Spinal cord (tissue), 10 donors: ENCODE measurements at places on chromosomes 13 and 19. TPM values are rescaled to one million over a fixed set of nuclear protein-coding genes. Genes with fewer than 3 reads are reported as not detected.

Gene TMEM272
- 1.1 TPM for total RNA-seq

- DNase-seq, result no peak
- peaks cover 61% of the 10 kb centered on the region for H3K4me1 ChIP-seq
- H3K36me3 ChIP-seq, result peaks cover 3% of the 10 kb centered on the region
- peak within 1 kb of the TSS; percentile 60 for H3K27ac ChIP-seq
- H3K4me3 ChIP-seq, result peak within 1 kb of the TSS; percentile 47
Observed at GRCh38 chr19:35143231-35143715, at the start of gene FXYD7. Gene FXYD7 (plus strand): TSS chr19:35143255. CDS start chr19:35143334, 79 bp downstream.

DNA sequence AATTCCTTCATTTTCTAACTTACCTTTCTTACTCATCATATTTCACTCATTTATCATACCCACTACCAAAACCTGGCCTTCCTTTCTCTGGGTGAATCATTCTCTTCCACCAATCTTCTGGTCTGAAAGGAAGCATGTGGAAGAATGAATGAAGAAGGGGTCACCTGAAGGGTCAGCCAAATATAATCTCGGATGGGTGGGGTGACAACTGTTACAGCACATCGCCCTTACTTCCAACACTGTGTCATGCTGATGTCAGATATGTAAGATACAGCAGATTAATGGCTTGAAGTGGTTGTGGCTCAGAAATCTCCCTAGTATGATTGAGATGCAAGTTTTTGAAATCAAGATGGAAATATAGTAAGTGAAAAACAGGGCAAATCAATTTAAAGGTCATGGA, 401.7 kb upstream of the HTR2A start:
- H3K27ac ChIP-seq, result no peak overlapping the region
- no peaks in the 10 kb centered on the region for H3K4me1 ChIP-seq
- no peak overlapping the region for H3K4me3 ChIP-seq
- no peaks in the 10 kb centered on the region for H3K27me3 ChIP-seq

Gene SLC15A1
- total RNA-seq, result 0.11 TPM

DNA sequence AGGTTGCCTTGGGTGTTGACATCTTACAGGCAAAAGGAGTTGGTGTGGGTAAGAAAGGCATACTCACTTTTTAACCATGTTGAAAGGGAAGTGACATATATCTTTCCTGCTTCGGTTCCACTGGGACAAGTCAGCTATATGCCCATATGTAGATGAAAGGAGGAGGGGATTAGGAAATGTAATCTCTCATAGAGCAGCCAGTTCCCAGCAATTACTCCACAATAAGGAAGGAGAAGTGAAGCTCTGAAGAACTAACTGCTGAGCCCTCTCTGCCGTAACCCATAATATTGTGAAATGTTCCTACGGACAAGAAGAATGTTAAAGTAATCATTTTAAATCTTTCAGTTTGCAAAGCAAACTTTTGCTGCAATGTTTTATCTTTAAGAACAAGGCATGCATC, 82.2 kb downstream of the EDNRB start:
- DNase-seq, result no peak
- H3K36me3 ChIP-seq, result no peaks in the 10 kb centered on the region
- H3K27ac ChIP-seq, result no peak overlapping the region
- H3K4me1 ChIP-seq, result no peaks in the 10 kb centered on the region

DNA sequence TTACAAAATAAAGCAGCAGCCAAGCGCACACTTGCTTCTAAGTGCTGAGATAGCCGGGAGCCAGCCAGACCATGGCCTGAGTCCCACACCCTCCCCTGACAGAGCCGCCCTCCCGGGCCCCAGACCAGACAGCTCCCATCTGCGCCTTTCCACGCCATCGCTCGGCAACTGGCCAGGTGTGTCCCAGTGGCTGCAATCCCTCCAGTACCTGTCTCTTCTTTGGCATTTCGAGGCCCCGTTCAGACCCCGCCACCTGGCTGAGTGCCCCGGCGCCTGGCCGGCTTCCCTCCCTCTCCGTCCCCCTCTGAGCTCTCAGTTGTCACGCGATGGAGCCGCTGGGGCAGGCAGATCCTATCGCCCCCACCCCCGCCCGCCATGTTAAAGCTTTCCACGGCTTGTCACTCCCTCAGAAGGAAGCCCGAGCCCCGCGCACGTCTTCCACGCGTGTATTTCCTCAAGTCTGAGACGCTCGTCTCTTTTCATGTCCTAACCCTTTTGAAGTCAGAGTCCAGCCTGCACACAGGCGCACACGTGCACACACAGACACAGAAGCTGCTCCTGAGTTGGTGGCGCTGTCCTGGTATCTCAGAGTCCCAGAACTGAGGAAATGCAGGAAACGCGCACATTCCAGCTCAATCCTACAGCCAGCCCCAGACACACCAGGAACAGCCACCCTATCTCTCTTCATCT, 7.9 kb downstream of the MLLT1 start:
- H3K4me1 ChIP-seq, result peaks cover 72% of the 10 kb centered on the region
- H3K27me3 ChIP-seq, result no peaks in the 10 kb centered on the region
- peaks cover 46% of the 10 kb centered on the region for H3K36me3 ChIP-seq
- peak overlapping the region; percentile 12 for H3K4me3 ChIP-seq
- peak overlapping the region; percentile 48 for H3K27ac ChIP-seq
- no peak for DNase-seq

- H3K27me3 ChIP-seq, result no peaks in the 10 kb centered on the region
- H3K4me1 ChIP-seq, result no peaks in the 10 kb centered on the region
- H3K27ac ChIP-seq, result no peak overlapping the region
Observed at GRCh38 chr19:17981611-17982010, 14.7 kb downstream of the KCNN1 start.

- peaks cover 29% of the 10 kb centered on the region for H3K36me3 ChIP-seq
- DNase-seq, result peak; percentile 66
- peak within 1 kb of the TSS; percentile 96 for H3K27ac ChIP-seq
Observed at GRCh38 chr19:49590971-49591730, at the start of gene PRR12. Gene PRR12 (plus strand): TSS chr19:49591182. CDS start chr19:49591655, 473 bp downstream.

- no peaks in the 10 kb centered on the region for H3K27me3 ChIP-seq
- no peak for DNase-seq
- peak overlapping the region; percentile 100 for H3K4me3 ChIP-seq
- no peak overlapping the region for H3K27ac ChIP-seq
- H3K36me3 ChIP-seq, result no peaks in the 10 kb centered on the region
- H3K4me1 ChIP-seq, result no peaks in the 10 kb centered on the region
Observed at GRCh38 chr13:102598061-102598460, 1.3 kb downstream of the TPP2 start.

GRCh38 chr19:10643172-10643967, 10.8 kb upstream of the ILF3 start:
- H3K27me3 ChIP-seq, result no peaks in the 10 kb centered on the region
- peaks cover 55% of the 10 kb centered on the region for H3K36me3 ChIP-seq
- H3K4me3 ChIP-seq, result no peak overlapping the region
- peaks cover 37% of the 10 kb centered on the region for H3K4me1 ChIP-seq
- H3K27ac ChIP-seq, result peak overlapping the region; percentile 92

GRCh38 chr13:25253702-25254101, 33.6 kb downstream of the MTMR6 start:
- no peak overlapping the region for H3K27ac ChIP-seq
- H3K27me3 ChIP-seq, result no peaks in the 10 kb centered on the region
- no peak overlapping the region for H3K4me3 ChIP-seq
- no peak for DNase-seq
- peaks cover 7% of the 10 kb centered on the region for H3K36me3 ChIP-seq

- no peak overlapping the region for H3K27ac ChIP-seq
- no peaks in the 10 kb centered on the region for H3K36me3 ChIP-seq
- H3K4me3 ChIP-seq, result no peak overlapping the region
- no peak for DNase-seq
- H3K27me3 ChIP-seq, result peaks cover 3% of the 10 kb centered on the region
Observed at GRCh38 chr19:41734585-41734984, 20.7 kb upstream of the CEACAM6 start.

GRCh38 chr19:35753634-35754369, 3.0 kb downstream of the HSPB6 start:
- no peak overlapping the region for H3K27ac ChIP-seq
- no peak for DNase-seq
- H3K4me1 ChIP-seq, result peaks cover 42% of the 10 kb centered on the region
- H3K27me3 ChIP-seq, result no peaks in the 10 kb centered on the region

Gene INSL3
- total RNA-seq, result not detected

GRCh38 chr13:30725326-30726085, 9.8 kb upstream of the ALOX5AP start:
- no peak overlapping the region for H3K27ac ChIP-seq
- no peak for DNase-seq
- H3K27me3 ChIP-seq, result no peaks in the 10 kb centered on the region
- peaks cover 3% of the 10 kb centered on the region for H3K4me1 ChIP-seq

- DNase-seq, result no peak
- H3K4me3 ChIP-seq, result no peak overlapping the region
- peaks cover 62% of the 10 kb centered on the region for H3K36me3 ChIP-seq
- H3K27me3 ChIP-seq, result no peaks in the 10 kb centered on the region
Observed at GRCh38 chr19:51698296-51698695, 5.2 kb downstream of the SPACA6 start.

- H3K4me1 ChIP-seq, result no peaks in the 10 kb centered on the region
- no peaks in the 10 kb centered on the region for H3K36me3 ChIP-seq
- no peaks in the 10 kb centered on the region for H3K27me3 ChIP-seq
- H3K27ac ChIP-seq, result no peak overlapping the region
- DNase-seq, result no peak
Observed at GRCh38 chr13:34172048-34172447, 354.1 kb downstream of the RFC3 start.

Gene SIAH3
- total RNA-seq, result 11.5 TPM

DNA sequence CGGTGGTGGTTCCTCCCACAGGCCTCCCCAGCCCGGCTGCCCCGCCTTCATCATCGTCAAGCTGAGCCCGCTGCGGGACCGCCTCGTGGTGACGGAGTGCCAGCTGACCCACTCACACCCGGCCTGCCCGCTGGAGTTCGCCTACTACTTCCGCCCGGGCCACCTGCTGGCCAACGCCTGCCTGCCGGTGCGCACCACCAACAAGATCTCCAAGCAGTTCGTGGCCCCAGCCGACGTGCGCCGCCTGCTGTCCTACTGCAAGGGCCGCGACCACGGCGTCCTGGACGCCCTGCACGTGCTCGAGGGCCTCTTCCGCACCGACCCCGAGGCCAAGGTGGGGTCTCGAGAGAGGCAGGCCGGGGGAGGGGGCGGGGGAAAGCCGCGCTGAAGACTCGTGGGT, 12.0 kb downstream of the ZSWIM9 start:
- H3K36me3 ChIP-seq, result peaks cover 40% of the 10 kb centered on the region
- DNase-seq, result no peak
- H3K4me1 ChIP-seq, result peaks cover 6% of the 10 kb centered on the region
- H3K4me3 ChIP-seq, result no peak overlapping the region

Gene C1QTNF9
- 0.20 TPM for total RNA-seq

Gene SYT5
- 28.1 TPM for total RNA-seq

GRCh38 chr13:85411591-85411990, 387.6 kb downstream of the SLITRK6 start:
- H3K27me3 ChIP-seq, result no peaks in the 10 kb centered on the region
- no peaks in the 10 kb centered on the region for H3K36me3 ChIP-seq
- H3K4me1 ChIP-seq, result no peaks in the 10 kb centered on the region
- no peak overlapping the region for H3K27ac ChIP-seq
- DNase-seq, result no peak

DNA sequence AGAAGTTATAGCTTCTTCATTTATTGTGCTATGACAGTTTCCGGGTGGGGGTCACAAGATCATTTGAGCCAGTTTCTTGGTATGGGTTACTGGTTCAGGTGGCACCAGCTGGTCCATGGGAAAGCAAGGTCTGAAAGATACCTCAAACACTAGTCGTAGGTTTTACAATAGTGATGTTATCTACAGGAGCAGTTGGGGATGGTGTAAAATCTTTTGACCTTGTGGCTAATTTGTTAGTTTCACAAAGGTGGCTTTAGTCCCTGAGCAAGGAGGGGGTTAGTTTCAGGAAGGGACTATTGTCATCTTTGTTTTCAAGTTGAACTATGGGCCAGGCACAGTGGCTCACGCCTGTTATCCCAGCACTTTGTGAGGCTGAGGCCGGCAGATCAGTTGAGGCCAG, 24.6 kb downstream of the CHST8 start:
- no peak overlapping the region for H3K4me3 ChIP-seq
- H3K4me1 ChIP-seq, result no peaks in the 10 kb centered on the region
- DNase-seq, result no peak
- no peaks in the 10 kb centered on the region for H3K36me3 ChIP-seq
- no peak overlapping the region for H3K27ac ChIP-seq
